ENCODE measurements at places on chromosomes 7 and 10.

DNA sequence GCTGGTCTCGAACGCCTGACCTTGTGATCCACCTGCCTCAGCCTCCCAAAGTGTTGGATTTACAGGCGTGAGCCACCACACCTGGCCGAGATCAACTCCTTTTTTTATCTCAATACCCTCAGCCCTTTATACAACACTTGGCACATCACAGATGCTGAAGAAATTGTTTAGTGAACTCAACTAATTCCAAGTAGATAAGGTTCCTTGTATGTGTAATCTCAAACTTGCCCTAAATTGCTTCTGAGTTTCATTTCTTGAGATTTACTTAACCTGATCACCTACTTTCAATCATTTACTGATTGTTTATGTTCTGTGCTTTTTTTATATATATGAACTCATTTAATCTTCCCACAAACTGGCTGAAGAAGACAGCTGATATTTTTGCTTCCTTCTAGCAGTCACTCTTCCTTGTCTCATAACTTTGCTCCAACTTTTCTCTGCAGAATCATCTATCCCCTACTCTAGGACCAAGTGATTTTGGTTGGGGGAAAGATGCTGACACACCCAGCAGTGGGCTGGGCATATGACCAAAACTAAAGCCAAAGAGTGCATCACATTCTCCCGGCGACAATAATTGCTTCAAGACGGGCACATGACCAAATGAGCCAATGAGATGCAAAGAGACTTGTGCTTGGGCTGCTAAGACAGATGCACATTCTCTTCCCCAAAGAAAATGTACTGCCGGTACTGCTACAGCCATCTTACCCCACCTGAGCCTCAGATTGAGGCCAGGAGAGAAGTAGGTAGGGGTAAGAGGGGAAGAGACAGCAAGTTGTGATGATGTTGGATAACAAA, 40.3 kb upstream of the ARID5B start:
- DNase-seq, result no peak

GRCh38 chr7:155560982-155561686, 14.8 kb upstream of the CNPY1 start:
- no peak for DNase-seq

GRCh38 chr10:44392420-44392819, 7.5 kb upstream of the CXCL12 start:
- DNase-seq, result no peak

GRCh38 chr7:112876877-112877276, 86.7 kb upstream of the TMEM168 start:
- DNase-seq, result no peak

GRCh38 chr7:134645935-134646334, 718 bp upstream of the BPGM start:
- DNase-seq, result peak; percentile 15
